Lower lobe of right lung (tissue), 2 donors: ENCODE measurements at places on chromosomes 3 and 15.

DNA sequence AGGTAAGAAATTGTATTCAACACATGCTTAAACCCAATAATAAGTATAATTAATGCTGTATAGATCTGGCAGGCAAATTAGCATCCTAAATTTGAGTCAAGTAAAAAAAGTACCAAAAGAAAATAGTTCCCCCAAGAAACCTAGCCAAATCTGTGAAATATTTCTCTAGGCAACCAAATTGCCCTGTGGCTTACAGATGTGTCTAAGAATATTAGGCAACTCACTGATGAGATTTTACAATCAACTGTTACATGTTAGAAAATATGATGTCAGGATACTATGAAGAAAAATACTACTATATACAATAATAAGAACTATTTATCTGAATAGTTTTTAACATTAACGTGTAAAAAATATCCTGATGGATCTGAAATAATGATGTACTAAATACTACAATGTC lies 397.1 kb downstream of the TIGIT start:
- peaks cover 5% of the 10 kb centered on the region for H3K4me1 ChIP-seq
- peaks cover 3% of the 10 kb centered on the region for H3K36me3 ChIP-seq
- no peak for DNase-seq
- no peak overlapping the region for H3K4me3 ChIP-seq
- no peaks in the 10 kb centered on the region for H3K27me3 ChIP-seq

DNA sequence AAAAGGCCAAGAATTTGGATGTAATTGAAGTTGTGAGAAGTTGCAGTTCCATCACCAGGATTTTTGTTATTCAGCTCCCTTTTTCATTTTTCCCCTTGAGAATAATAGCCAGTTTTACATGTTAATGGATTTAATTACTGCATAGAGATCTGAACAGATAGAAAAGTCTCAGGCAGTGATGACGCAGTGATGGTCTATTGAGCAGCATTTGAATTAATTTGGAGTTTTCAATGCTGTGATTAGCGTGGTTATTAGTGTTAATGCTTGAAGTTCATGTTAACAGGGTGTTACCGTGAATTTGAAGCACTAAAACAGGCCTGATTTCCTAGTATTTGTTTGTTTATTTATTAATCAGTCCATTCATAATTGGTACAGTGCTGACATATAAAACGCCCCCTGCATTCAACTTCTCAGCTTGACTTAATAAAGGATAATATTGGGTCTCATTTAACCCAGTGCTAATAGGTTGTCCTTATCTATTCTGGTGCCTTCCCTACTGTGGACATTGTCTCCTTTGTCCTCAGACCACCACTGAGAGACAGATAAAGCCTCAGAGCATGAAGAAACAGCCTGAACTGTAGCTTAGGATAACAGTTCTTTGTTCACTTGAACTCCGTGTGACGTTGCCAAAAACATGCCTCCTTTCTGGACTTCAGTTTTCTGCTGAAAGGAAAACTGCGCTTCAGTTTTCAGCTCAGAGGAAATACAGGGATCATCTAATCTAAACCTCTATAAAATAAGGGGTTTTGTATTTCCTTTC lies 82.4 kb downstream of the RTP4 start:
- no peak overlapping the region for H3K27ac ChIP-seq
- DNase-seq = no peak
- no peaks in the 10 kb centered on the region for H3K27me3 ChIP-seq
- no peaks in the 10 kb centered on the region for H3K36me3 ChIP-seq
- no peaks in the 10 kb centered on the region for H3K4me1 ChIP-seq

- H3K4me1 ChIP-seq = peaks cover 67% of the 10 kb centered on the region
- H3K27me3 ChIP-seq = no peaks in the 10 kb centered on the region
- H3K27ac ChIP-seq = no peak overlapping the region
- peaks cover 87% of the 10 kb centered on the region for H3K36me3 ChIP-seq
- DNase-seq = no peak
These were observed 10.4 kb downstream of the WDR82 start for GRCh38 chr3:52268036-52268435.

GRCh38 chr3:154224366-154224765 lies 99.9 kb downstream of the DHX36 start:
- H3K36me3 ChIP-seq = no peaks in the 10 kb centered on the region
- H3K4me3 ChIP-seq = no peak overlapping the region
- no peaks in the 10 kb centered on the region for H3K27me3 ChIP-seq
- DNase-seq = no peak
- H3K4me1 ChIP-seq = no peaks in the 10 kb centered on the region

DNA sequence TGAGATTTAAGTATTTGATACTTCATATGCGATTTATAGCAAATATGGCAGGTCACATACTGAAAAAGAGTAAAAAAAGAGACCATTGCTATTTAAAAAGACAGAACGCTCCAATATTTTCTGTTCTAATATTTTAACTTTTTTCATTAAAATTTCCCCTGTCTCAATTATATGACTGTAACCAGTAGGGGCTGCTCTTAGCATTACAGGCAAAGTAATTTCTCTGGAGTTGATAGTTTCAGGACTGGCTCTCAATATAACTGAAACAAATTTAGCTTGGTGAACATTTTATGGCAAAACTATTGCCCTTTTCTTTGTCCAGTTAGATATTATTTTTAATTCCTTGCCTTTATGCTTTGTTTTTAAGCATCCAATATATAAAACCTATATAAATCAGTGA lies 286.3 kb upstream of the ROBO2 start:
- H3K4me1 ChIP-seq = no peaks in the 10 kb centered on the region
- DNase-seq = no peak
- H3K27ac ChIP-seq = no peak overlapping the region
- H3K36me3 ChIP-seq = no peaks in the 10 kb centered on the region
- H3K27me3 ChIP-seq = no peaks in the 10 kb centered on the region
- no peak overlapping the region for H3K4me3 ChIP-seq

DNA sequence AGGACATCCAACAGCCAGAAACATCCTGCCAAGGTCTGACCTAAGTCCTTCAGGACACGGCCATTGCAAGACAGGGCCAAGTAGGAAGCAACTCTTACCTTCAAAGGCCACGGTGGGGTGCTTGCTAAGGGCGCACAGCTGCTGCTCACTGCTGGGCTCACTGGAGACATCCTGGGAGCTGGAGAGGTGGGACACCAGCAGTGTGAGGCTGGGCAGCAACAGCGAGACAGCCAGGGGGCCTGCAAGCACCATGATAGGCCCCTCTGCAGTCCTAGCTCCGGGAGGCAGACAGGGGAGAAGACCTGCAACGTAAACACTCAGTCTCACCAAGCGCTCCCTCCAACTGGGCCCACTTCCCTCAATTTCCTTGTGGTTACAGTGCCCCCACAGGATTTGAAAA lies 79.2 kb downstream of the SEMA5B start:
- no peak for DNase-seq
- H3K4me3 ChIP-seq = no peak overlapping the region
- peaks cover under 1% of the 10 kb centered on the region for H3K4me1 ChIP-seq
- no peaks in the 10 kb centered on the region for H3K27me3 ChIP-seq

DNA sequence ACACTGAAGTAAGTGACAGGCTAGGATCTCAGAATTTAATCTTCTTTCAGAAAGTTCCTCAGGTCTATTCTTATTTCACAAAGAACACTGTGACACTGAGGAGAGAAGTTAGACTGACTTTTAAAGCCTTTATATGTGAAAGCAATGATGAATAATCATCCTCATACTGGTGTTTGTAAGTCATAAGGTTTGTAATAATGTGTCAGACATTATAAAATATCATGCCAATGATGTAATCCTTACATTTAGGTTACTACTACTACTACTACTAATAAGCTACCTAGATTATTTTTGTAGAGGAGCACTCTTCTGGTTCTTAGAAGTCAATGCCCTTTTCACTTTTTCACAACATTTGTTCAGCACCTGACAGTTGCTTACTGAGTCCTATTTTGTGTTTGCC lies 33.4 kb downstream of the FANCD2OS start:
- no peak overlapping the region for H3K4me3 ChIP-seq
- H3K27ac ChIP-seq = no peak overlapping the region
- H3K4me1 ChIP-seq = no peaks in the 10 kb centered on the region
- H3K36me3 ChIP-seq = no peaks in the 10 kb centered on the region
- no peaks in the 10 kb centered on the region for H3K27me3 ChIP-seq

DNA sequence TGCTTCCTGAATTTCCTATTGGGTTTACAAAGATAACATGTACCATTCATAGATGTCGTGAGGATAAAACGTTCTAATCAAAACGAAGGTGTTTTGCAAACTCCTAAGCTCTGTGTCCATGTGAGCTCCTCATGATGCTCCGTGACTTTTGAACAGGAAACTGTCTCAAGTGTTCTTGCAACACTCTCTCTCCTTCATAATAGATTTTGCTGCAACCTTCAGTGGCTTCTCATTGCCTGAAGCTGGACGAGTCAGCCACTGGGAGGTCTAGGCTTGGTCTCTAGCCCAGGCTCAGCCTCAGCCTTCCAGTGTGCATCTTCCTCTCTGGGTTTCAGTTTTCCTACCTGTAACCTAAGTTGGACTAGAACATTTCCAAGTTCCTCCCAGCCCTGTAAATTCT lies 18.7 kb upstream of the BCL2A1 start:
- no peak overlapping the region for H3K27ac ChIP-seq
- H3K4me3 ChIP-seq = no peak overlapping the region
- DNase-seq = peak; percentile 57
- no peaks in the 10 kb centered on the region for H3K36me3 ChIP-seq
